ENCODE measurements at places on chromosomes 2 and 18.

DNA sequence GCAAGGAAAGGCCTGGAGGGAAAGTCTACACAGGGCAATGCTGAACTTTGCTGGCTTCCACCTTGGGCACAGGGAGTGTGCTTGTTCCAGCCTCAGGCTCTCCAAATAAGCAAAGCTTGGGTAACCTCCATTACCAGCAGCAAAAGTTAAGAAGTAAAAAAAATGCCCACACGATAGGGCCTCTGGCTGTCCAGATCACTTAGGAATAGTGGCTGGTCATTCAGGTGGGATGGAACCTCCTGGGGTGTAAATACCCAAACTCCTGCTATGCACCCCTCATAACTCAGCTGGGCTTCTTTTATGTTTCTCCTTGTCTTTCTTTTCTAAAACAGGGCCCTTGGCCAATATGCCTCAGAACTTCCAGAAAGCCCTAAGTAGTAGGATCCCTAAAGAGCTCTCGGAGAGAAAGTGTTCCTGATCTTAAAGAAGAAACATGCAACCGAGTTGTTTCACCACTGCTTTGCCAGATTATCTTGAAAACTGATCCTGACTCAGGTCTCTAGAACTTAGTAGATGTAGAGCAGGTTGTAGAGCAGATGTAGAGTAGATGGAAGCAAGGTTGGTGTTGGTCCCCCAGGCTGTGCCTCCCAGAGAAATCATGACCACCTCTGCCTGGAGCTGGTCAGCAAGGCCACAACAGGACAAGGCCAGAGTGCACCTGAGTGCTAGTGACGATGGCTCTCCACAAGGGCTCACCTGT lies 2.0 kb upstream of the OSR1 start:
- DNase-seq = no peak

DNA sequence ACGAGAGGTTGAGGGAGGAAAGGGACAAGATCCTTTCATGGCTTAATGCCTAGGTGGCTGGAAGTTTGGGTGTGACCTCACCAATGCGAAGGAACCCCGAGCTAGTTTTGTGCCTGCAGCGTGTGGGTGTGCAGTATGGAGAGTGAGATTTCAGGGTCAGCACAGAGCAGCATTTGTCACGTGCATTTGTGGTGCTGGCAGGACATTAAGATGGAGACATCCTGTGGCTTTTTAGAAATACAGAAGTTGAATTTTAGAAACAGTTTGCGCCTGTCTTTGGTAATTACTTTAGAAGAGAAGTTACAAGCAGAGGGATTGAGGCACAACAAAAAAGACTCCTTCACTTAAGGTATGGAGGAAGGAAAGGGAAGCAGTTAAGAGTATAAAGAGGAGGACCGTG lies 258.2 kb upstream of the THUMPD2 start:
- DNase-seq = no peak

GRCh38 chr18:64850791-64851190 lies 701.9 kb upstream of the LINC00305 start:
- DNase-seq = no peak

GRCh38 chr18:36398419-36398818 lies 100.9 kb downstream of the FHOD3 start:
- DNase-seq = no peak

- DNase-seq = no peak
These were observed 41.6 kb downstream of the LYPD6B start for GRCh38 chr2:149080099-149080498.

DNA sequence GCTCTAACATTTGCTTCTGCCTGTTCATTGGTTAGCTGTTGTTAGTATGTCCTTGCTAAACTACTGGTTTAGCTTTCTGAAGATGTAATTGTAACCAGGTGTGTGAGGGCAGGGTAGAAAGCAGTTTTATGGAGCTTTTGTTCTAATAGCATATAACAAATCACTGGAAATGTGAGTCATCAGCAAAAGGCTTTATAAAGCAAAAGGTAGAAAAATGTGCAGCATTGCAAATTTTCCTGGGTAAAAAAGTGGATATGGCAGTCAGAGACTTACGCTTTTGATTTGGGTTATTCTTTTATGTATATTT lies 85.3 kb downstream of the ZNF407 start:
- DNase-seq = no peak
